Stimulated activated CD4-positive, alpha-beta T cell treated with anti-CD3 and anti-CD28 coated beads, Interleukin-1b, Interleukin-23, amount 100 ng/mL, for 1 hour (primary cell): ENCODE measurements at places on chromosomes 4 and X.

DNA sequence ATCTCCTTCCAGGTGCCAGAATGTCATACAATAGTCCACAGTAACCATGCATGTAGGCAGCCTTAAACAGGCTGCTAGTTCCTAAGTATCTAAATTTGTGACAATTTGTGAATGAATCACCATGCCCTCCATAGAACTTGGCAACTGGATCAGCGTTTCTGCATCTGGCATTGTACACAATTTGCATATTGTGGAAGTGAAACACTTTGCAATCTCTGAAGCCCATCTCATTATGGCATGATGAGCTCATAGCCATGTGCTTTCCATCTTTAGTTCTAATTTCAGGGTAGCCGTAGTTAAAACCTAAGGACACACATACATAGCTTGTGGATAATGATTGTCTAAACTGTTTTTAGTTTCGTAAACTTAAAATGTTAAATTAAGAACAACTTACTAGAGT, 573.6 kb downstream of the PPP4R3C start:
- DNase-seq = no peak

DNA sequence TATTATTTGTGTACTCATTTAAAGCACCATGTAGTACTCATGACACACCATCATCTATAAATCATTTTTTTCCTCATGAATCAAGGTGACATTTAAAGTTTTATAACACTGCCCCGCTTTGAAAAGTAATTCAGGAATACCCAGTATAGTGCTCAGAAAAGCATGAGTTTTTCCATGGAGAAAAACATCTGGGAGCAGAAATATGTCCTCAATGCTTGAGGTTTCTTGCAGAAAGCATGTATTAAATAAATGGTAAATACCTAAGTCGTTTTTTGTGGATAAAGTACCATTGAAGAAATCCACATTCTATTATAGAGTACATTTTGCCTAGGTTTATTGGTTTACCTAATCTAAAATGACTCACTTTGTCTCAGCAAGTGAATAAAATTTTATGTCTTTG, 66.2 kb downstream of the UBA6 start:
- no peak for DNase-seq

GRCh38 chr4:152392079-152392478, 143.8 kb downstream of the FBXW7 start:
- DNase-seq = no peak

DNA sequence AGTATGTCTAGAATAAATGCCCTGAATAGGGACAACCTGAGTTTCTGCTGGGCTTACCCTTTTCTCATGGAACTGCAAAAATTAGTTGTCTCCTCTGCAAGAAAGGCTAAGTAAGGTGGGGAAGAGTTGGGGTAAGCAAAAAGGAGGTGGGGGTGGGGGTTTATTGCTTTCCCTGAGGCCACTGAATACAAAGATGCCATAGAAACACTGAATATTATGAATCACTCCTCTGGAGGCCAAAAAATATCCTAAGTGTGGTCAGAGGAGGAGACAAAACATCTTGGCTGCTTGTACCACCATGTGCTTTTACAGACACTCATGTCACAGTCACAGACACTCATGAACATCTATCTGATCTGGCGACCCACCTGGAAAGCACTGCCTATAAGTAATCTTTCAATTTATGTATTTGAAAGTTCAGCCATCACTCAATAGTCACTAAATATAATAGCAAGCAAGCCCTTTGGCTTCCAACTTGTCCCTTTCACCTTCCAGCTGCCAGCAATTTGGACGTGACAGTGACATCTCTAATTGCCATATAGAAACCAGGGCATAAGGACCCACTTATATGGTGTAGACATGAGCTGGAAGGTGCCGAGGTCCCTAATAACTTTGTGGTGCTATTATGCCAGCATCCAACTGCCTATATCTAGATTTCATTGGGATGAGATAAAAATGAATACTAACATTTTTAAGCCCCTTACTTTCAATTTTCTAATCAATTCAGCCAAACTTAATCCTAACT, 122.7 kb upstream of the CBR4 start:
- DNase-seq = no peak

GRCh38 chrX:37315511-37316248, 33.5 kb upstream of the PRRG1 start:
- no peak for DNase-seq

GRCh38 chr4:87804871-87805270, 5.5 kb downstream of the IBSP start:
- DNase-seq = no peak

- DNase-seq = no peak
Observed at GRCh38 chr4:4919927-4920326, 60.5 kb downstream of the MSX1 start.

- no peak for DNase-seq
Observed at GRCh38 chr4:75048208-75048879, 115.4 kb downstream of the PARM1 start.
